ENCODE measurements at places on chromosomes 5 and 9. TPM values are rescaled to one million over a fixed set of nuclear protein-coding genes. Genes with fewer than 3 reads are reported as not detected.

The PCDHB2 gene
- total RNA-seq = 0.23 TPM

The CENPK gene
- total RNA-seq = 50.7 TPM

The GRIN1 gene
- not detected for total RNA-seq

The PTGS1 gene
- total RNA-seq = 14.6 TPM

The RPP25L gene
- 15.1 TPM for total RNA-seq

The UNC5A gene
- total RNA-seq = 0.22 TPM

The LECT2 gene
- total RNA-seq = not detected

The ENTPD8 gene
- total RNA-seq = 0.51 TPM

The IFNK gene
- total RNA-seq = not detected

The ARL10 gene
- total RNA-seq = 16.5 TPM

The SPATA31E1 gene
- not detected for total RNA-seq

The TCF7 gene
- total RNA-seq = 2.5 TPM

The FOXD4L6 gene
- total RNA-seq = not detected
